SJCRH30 (cell line): ENCODE measurements at places on chromosomes 7 and 10. TPM values are rescaled to one million over a fixed set of nuclear protein-coding genes. Genes with fewer than 3 reads are reported as not detected.

IFIT1B gene
- total RNA-seq: not detected in 2 replicates

- peaks cover 4% of the 10 kb centered on the region; the same call in 1 of the 2 replicates for H3K4me1 ChIP-seq
- peak; percentile 58 for DNase-seq
- H3K36me3 ChIP-seq: peaks cover 32% of the 10 kb centered on the region
- H3K4me3 ChIP-seq: peak overlapping the region; percentile 74
- no peaks in the 10 kb centered on the region for H3K27me3 ChIP-seq
Observed at GRCh38 chr7:108570146-108570755, 577 bp downstream of the DNAJB9 start.

DNA sequence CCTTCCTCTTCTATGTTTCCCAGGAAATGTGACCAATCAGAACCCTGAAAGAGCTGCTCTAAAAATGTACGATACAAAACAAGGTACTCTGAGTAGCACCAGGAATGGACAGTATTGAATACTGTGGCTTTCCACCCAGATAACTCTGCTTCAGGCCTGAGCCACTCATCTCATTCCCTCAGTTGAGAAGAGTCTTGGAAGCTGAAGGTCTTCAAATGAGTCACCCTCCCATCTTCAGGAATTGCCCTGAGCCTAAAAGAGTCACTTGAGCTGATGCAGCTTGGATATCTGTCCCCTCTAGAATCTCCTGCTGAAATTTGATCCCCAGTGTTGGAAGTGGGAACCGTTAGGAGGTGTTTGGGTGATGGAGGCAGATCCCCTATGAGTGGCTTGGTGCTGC, 210.4 kb downstream of the DGKI start:
- no peaks in the 10 kb centered on the region for H3K27me3 ChIP-seq
- H3K27ac ChIP-seq: no peak overlapping the region
- H3K36me3 ChIP-seq: no peaks in the 10 kb centered on the region
- no peak for DNase-seq
- H3K4me1 ChIP-seq: no peaks in the 10 kb centered on the region

- no peaks in the 10 kb centered on the region for H3K36me3 ChIP-seq
- no peaks in the 10 kb centered on the region for H3K27me3 ChIP-seq
- no peak overlapping the region for H3K4me3 ChIP-seq
- DNase-seq: no peak
- no peak overlapping the region for H3K27ac ChIP-seq
Observed at GRCh38 chr10:19826712-19827111, 10.5 kb downstream of the PLXDC2 start.

DNA sequence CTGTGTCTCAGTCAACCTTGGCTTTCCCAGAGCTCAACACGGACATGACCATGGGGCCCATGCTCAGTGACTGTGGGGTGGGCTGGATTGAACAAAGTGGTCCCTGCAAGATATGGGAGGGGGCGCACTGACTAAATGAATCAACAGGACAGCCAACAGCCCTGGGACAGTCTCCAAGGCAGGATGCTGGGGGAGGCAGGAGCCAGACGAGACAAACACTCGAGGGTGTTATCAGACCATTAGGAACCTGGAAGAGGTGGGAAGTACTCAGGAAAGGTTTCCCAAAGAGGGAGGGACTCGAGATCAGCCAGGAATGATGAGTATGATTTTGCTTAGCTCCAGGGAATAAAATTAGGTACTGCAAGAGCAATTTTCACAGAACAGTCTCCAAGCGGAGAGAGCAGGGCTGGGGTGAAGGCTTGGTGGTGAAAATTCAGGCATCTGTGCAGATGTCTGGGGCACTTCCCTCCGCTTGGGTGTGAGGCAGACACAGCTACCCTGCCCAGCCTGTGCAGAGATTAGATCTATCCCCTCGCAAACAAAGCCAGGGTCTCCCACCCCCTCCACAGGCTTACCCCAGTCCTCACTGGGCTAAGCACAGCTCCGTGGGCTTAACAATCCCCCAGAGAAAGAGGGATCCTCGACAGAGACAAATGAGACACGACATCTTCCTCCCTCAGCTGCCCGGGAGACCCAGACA, 261.1 kb upstream of the ZMIZ1 start:
- H3K27ac ChIP-seq: no peak overlapping the region
- no peaks in the 10 kb centered on the region for H3K36me3 ChIP-seq
- 0 out of 2 replicates have a peak, but pooled peaks cover 2% of the 10 kb centered on the region for H3K27me3 ChIP-seq
- no peak overlapping the region for H3K4me3 ChIP-seq

DNA sequence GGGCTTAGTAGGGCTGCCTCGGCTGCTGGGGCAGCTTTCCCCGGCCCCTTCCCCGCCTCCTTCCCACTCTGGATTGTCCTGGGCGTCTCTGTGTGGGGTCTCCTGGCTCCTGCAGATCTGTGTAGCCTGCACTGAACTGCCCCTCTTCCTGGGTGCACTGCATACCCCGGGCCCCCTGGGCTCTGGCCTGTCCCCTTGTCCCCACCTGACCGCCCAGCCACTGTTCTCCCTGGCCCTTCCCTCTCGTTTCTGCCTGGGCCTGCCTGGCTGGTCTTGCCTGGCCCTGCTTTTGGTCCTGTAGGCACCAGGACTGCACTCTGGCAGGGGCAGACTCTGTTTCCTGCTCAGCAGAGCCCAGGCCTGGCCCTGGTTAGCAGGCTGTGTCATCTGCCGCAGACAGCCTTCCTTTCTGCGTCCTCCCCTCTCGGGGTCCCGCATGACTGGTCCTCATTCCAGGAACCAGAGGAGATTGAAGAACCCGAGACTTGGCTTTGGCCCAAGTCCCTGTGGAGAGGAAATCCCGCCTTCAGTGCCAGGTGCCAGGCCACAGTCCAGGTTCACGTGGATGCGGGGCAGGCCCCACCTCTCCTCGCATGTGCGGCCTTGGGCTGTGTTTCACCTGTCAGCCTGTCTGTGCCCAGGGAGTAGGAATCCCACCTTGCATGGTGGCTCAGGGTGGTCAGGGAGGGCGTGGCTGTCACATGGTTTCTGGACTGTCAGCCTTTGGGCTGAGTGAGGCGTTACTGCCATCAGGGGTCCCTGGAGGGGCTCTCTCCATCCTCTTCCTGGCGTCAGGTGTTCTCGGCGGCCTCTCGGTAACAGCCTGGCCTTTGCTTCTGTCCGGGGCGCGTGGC, 9.2 kb downstream of the INPP5A start:
- no peak for DNase-seq
- no peaks in the 10 kb centered on the region for H3K4me1 ChIP-seq
- no peak overlapping the region for H3K4me3 ChIP-seq
- no peak overlapping the region for H3K27ac ChIP-seq
- no peaks in the 10 kb centered on the region for H3K36me3 ChIP-seq

COL28A1 gene
- total RNA-seq: 0.02 and 0.03 TPM in 2 replicates

GRCh38 chr7:44434201-44434600, 56.3 kb downstream of the NUDCD3 start:
- no peaks in the 10 kb centered on the region for H3K27me3 ChIP-seq
- no peak overlapping the region for H3K27ac ChIP-seq
- H3K36me3 ChIP-seq: peaks cover 9% of the 10 kb centered on the region

PAXIP1 gene
- 40.3 and 47.8 TPM in 2 replicates for total RNA-seq

DNA sequence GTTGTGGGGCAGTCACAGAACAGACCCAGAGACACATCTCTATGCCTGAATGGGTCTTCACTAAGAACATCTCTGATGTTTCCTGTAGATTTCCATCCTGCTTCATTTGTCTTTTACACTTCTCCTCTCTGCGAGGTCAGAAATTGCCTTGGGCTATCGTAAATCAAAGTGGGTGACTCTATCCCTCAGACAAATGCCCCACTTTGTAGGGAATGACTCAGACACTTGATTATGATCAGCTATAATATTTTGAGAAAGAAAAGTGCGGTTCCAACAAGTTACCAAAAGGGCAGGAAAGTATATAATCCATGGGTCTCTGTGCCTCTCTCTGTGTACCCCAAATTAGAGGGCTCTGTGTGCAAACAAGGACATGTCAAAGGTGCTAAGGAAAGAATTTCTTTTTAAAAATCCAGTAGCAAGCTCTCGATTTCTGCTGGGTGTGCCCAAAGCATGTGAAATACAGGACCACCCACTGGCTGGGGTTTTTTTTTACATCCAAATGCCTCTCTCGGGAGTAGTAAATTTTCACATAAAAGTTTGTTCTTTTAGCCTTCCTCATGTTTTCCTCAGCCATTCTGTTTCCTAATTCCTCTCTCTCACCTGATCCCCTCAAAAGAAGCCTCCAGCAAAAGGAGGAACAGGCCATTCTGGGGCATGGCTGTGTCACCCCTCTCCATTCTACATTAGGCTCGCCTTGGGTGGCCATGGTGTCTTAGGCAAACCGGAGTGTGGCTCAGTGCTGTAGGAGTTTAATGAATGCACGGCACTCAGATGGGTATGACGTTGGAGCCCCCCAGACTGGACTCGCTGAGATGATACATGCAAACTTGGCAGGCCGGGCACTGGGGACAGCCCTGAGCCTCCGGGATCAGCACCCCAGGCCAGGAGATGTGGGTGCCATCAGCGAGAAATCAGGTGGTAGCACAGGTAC, 6.3 kb upstream of the OPN4 start:
- peak overlapping the region; percentile 59 for H3K27ac ChIP-seq
- no peaks in the 10 kb centered on the region for H3K27me3 ChIP-seq
- H3K4me1 ChIP-seq: peaks cover 54% of the 10 kb centered on the region
- peak overlapping the region; percentile 29 for H3K4me3 ChIP-seq
- peak; percentile 64 for DNase-seq

CALHM3 gene
- total RNA-seq: not detected in 2 replicates

DNA sequence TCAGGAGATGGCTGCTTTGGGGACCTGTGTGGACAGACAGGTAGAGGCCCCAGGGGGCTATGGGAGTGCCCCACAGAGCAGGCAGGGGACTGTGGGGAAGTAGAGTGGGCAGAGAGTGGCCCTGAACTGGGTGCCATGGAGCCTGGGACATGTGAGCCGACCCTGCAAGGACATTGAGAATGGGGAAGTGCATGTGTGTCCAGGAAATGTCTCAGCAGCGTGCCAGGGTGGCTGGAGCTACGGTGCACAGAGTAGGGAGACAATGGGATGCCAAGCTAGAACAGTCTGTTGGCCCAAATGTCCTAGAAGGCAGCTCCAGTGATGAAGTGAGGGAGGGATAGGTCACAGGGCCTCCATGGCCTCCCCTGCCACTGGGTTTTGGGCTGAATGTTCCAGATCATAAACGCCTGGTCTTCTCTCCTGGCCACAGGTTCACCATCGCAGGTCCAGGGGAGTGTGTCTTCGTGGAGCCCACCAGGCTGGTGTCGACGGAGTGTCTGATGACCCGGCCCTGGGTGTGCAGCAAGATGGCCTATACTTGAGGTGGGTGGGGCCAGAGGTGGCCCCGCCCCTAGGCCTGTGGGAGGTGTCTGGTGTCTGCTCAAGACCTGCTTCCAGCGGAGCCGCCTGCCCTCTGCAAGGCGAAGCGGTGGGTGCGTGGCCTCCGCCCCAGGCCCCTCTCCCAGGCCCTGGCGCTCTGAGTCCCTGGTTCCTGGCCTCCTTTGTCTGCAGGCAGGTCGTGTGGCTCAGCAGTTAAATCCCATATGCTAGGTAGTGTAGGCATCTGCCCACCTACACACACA, 20.5 kb downstream of the CLEC2L start:
- no peak overlapping the region for H3K4me3 ChIP-seq
- no peaks in the 10 kb centered on the region for H3K4me1 ChIP-seq
- H3K36me3 ChIP-seq: no peaks in the 10 kb centered on the region
- DNase-seq: no peak
- H3K27me3 ChIP-seq: no peaks in the 10 kb centered on the region

DNA sequence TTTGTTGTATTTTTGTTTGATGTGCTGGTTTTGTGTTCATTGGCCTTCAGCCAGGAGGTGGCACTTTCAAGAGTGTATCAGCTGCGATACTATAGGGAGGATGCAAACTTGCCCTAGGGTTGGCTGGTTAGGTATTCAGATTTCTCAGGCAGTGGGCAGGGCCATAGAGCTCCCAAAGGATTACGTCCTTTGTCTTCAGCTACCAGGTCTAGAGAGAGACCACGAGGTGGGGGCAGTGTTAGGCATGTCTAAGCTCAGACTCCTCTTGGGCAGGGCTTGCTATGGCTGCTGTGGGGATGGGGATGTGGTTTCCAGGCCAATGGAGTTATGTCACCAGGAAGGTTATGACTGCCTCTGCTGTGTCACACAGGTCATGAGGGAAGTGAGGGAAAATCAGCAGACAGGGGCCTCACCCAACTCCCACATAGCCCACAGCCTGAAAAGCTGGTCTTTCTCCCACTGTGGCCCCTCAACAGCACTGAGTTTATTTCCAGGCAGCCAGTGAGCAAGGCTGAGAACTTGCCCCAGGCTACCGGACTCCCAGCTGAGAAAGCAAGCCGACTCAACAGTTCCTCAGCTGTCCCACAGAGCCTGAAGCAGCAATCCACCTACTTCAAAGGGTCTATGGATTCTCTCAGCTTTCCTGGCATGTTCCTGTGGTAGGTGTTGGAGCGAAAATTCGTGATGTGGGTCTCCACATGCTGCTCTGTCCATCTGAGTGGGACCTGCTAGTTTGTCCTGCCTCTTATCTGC, 227.4 kb upstream of the COBL start:
- no peak overlapping the region for H3K4me3 ChIP-seq
- H3K36me3 ChIP-seq: no peaks in the 10 kb centered on the region
- no peak overlapping the region for H3K27ac ChIP-seq
- H3K27me3 ChIP-seq: no peaks in the 10 kb centered on the region; the same call in 1 of the 2 replicates
- H3K4me1 ChIP-seq: no peaks in the 10 kb centered on the region

DNA sequence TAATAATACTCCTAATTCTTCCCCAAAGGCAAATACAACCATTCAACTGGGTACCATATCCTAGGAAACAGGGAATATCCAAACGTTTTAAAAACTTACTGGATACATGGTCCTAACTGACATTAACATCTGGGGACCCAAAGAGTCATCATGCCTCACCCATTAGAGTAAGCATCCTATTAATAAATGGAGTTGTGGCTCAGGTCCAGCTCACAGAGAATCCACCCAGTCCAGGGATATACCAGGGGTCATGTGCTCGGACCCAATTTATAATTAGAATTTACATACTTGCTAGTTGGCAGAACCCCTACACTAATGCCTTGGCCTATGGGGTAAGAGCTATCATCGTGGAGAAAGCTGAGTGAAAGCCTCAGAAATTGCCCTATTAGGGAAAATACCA, 670.0 kb downstream of the XPNPEP1 start:
- H3K27me3 ChIP-seq: no peaks in the 10 kb centered on the region
- no peaks in the 10 kb centered on the region for H3K36me3 ChIP-seq
- H3K27ac ChIP-seq: no peak overlapping the region
- H3K4me1 ChIP-seq: no peaks in the 10 kb centered on the region

GRCh38 chr7:116582164-116582732, 57.4 kb downstream of the CAV1 start:
- H3K4me3 ChIP-seq: no peak overlapping the region
- peak; percentile 80 for DNase-seq
- H3K4me1 ChIP-seq: peaks cover 35% of the 10 kb centered on the region
- no peaks in the 10 kb centered on the region for H3K36me3 ChIP-seq
- peak overlapping the region; percentile 80 for H3K27ac ChIP-seq

- no peaks in the 10 kb centered on the region for H3K36me3 ChIP-seq
- DNase-seq: no peak
- H3K27me3 ChIP-seq: no peaks in the 10 kb centered on the region
Observed at GRCh38 chr7:123244768-123245167, 45.0 kb upstream of the SLC13A1 start.

GRCh38 chr10:101161494-101162299, 30.6 kb downstream of the TLX1 start:
- peaks cover 7% of the 10 kb centered on the region for H3K4me1 ChIP-seq
- no peaks in the 10 kb centered on the region for H3K36me3 ChIP-seq
- H3K27ac ChIP-seq: no peak overlapping the region
- DNase-seq: peak; percentile 96

PDZD7 gene
- 0.25 and 0.89 TPM in 2 replicates for total RNA-seq
